ENCODE measurements at places on chromosomes 2 and 18. TPM values are rescaled to one million over a fixed set of nuclear protein-coding genes. Genes with fewer than 3 reads are reported as not detected.

PLCL1 gene
- polyA plus RNA-seq, result 0.22 TPM

GRCh38 chr2:213205944-213206343 lies 54.5 kb upstream of the IKZF2 start:
- no peak for DNase-seq

DNA sequence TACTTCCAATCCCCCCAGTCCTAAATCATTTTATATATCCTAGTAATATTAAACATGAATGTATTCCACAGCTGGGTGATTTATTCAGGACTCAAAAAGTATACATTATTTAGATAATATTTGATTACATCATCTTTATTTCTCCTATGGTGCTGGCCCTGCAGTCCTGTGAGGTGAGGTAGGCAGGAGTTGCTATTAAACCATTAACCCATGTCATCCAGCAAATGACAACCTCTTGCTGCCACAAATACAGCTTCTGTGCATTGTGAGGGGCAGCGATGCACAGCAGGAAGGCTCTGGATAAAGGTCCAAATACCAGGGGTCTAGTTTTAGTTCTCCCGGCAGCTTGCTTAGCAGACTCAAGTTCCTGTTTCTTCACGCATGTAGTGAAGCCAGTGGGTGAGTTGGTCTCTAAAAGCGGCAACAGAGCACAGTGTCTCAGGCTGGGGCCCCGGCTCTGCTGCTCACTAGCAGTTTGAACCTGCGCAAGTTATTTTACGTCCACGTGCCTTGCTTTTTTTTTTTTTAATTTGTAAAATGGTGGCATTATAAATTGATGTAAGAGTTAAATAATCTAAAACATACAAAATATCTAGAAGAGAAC lies 36.1 kb downstream of the INSIG2 start:
- DNase-seq, result no peak

CRACDL gene
- not detected for polyA plus RNA-seq

FHL2 gene
- 555 TPM for polyA plus RNA-seq

DNA sequence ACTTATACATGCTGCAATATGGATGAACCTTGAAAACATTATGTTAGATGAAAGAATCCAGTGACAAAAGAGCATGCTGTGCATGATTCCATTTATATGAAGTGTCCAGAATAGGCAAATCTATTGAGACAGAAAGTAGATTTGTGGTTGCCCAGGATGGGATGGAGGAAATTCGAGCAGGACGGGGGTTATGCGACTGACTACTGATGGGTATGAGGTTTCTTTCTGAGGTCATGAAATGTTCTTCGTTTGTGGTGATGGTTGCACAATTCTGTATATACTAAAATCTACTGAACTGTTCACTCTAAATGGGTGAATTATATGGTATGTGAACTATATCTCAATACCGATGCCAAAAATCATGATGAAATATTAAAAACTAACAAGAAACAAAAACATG lies 18.9 kb upstream of the MTERF4 start:
- no peak for DNase-seq
